ENCODE measurements at places on chromosomes 7 and 10.

DNA sequence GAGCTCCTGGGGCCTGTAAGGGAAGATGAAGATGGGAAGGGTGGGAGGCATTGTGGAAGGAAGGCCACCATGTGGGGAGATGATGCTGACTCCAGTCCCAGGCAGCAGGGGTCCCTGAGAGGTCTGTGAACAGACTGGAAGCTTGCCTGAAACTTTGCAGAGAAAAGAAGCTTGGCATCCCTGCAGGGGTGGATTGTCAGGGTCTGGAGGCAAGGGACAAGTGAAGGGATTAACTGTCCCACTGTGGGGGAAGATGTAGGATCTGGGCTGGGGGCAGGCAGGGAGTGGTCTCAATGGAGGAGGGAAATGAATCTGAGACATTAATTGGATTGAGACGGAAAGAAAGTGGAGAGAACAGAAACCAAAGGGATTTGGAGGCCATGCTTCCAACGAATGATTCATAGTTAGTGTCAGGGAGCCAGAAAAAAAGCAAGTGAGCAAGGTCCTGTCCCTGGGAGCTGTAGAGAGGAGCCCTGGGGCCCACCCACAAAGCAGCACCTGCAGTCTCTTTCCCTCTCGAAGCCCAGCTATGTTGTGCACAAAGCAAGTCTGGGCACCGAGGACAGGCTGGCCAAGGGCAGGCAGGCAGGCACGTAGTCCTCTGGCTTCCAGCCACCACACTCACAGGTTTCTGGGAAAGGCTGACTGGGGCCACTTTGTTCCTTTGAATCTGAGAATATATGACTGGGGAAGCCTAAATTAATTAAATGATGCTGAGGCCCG is 4.7 kb upstream of the SLC18A3 start:
- DNase-seq, result no peak

DNA sequence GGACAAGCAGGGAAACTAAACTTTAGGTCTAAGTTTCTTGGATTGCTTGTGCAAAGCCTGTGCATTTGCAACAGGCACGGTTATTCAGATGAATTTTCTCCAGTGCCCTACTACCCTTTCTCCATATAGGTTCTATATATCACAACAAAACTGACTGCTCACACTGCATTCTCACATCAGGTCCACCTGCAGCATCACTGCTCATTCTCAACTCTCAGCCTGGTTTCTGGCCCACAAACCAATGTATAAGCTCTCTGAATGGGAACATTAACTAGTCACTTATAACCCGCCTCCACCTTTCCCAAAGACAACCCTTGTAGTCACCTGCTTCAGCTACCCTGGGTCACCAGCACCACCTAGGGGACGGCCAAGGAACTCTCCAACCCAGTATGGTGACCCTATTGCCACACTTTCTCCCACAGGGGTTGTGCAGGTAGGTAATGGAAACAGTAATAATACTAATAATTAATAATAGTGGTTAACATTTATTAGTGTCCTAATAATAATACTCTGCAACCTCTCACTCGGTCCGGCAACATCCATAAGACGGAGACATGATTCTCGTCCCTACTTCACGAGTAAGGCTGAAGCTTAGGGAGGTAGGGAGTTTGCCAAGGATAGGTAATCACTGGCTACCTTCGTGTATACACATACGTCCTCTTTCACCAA is 97.3 kb downstream of the CLEC2L start:
- DNase-seq, result no peak

GRCh38 chr10:6973899-6974298 is 393.8 kb upstream of the PRKCQ start:
- DNase-seq, result no peak

GRCh38 chr10:62308101-62308500 is 39.5 kb upstream of the RTKN2 start:
- no peak for DNase-seq

DNA sequence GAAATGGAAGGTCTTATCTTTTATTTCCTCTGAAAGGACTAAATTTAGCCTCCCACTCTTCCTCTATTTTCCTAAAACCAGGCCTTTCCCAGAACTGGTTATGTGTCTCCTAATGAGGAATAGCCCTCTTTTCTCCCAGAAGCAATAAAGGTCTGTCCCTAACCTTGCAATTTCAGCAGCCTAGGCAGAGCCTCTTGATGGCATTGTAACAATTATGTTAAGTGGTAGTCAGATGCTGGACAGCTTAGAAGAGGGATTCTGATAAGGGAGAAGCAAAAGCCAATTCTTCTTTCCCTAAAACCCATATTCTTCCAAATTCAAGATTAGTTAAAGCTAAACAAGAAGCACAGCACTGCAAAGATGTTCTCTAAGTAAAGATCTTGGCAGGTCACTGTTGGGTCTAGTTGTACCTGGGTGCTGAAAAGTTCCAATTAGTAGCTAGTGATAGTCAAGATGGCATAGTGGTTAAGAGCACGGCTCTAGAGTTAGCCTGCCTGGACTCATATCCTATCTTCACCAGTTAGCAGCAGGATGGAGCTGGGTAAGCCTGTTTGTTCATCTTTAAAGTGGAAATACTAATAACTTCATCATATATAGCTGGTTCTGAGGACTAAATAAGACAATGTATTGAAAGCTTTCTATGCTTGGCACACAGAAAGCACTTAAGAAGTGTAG is 14.3 kb upstream of the KCNIP2 start:
- no peak for DNase-seq

DNA sequence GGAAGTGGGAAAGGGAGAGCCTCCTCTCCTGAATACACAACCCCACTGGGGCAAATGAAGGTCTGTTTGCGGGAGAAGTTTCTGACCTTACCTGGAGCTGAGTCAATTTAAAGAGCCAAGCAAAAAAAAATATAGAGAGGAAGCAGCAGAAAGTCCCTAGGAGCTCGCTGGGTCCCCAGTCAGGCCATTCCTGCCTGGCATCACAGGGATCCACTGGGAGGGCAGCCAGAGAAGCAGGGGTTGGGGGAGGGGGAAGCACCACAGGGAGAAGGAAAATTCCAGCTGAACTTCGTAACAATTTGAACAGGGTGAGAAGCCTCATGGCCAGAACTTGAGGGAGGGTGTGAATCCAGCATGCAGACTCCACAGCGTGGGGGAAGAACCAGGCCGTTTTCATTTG is 298.7 kb downstream of the LRRTM3 start:
- DNase-seq, result no peak

DNA sequence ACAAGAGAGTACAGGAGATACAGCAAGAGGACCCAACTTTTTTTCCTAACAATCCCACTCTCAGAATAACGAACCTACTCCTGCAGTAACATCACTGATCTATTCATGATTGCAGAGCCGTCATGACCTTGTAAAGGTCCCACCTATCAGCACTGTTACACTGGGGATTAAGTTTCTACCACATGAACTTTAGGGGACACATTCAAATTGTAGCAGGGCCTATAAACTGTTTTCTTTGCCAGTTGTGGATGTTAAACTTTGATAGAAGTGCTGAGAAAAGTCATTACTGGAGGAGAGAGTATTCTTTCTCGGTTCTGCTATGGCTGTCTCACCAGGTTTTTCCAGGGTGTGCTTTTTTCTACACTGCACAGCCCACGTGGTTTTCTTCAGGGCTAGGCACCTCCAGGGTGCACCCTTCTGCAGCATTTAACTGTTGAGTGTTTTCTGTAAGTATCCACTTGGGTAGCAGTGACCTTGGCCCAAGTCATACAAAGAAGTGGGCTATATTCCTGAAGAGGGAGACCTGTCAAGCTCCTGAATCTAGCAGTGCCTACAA is 131.6 kb upstream of the AHR start:
- no peak for DNase-seq

DNA sequence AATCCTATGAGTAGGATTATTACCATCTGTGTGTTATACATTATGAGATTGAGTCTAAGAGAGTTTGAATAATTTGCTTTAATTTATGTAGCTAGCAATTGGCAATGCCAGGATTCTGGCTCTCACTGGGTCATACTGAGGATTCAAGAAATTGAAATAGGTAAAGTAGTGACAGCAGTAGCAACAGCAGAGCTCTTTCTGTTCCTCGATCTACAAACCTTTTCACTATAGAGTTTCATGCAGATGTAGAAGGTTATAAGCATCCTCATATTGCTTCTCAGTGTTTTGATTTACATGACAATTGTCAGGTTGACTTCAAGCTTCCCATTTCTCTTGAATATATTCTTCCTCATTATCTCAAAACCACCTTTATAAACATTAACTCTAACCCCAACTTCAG is 294.1 kb upstream of the CSTF2T start:
- DNase-seq, result no peak

DNA sequence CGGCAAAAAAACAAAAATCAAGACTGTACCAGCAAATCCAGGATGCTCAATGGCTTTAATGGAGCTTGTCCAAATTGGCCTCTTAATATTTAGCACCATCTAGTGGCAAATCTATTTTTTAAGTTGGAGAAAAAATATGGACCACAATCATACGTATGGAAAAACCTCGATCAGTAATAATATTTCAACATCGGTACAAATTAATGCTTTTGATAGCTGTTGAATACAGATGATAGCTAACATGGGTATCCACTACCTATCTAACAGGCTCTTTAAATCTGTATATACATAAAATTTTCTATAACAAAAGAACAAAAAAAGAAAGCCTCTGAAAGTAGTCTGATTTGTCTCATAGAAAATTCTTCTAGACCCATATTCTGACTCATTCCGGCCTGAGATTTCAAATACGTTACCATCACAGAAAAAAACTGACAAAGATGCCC is 29.2 kb downstream of the COA1 start:
- DNase-seq, result no peak

GRCh38 chr7:41648501-41648900 is 54.4 kb downstream of the INHBA start:
- no peak for DNase-seq

GRCh38 chr10:101040061-101040460 is 9.0 kb downstream of the SFXN3 start:
- DNase-seq, result no peak

GRCh38 chr7:156590212-156590611 is 50.4 kb upstream of the RNF32 start:
- DNase-seq, result no peak

DNA sequence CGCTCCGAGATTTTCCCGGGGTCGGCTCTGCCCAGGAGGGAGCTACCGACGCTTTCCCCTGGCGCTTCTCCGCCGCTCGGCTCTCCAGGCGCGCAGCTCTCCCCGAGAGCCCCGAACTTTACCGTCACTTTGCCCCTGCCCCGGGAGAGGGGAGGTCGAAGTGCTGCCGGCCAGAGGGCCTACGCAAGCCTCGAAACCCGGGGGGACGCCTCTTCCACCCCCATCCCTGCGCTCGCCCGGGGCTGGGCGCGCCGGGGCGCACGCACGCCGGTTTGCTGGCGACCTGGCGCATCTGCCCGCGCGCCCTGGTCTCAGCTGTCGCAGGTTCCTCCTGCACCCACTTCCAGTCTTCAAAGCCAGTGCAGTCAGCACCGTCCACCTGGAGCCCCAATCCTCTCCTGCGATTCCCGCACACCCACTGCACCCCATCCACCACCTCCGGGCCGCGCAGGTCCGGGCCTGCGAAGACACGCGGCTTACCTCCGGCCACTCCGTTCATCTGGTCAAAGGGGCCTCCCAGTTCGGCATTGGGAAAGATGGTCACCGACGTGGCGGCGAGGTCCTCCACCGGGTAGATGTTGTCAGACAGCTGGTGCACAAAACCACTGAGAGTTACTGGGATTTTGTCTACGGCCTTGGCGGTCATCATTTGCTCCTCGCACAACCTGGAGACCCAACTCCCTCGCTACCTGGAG is 638 bp downstream of the EGR2 start:
- peak; percentile 24 for DNase-seq

GRCh38 chr7:155455132-155455693 is 2.7 kb upstream of the EN2 start:
- DNase-seq, result no peak

- DNase-seq, result no peak
Observed at GRCh38 chr10:97479939-97480338, 18.3 kb downstream of the MMS19 start.

- no peak for DNase-seq
Observed at GRCh38 chr7:51789489-51789888, 472.9 kb upstream of the COBL start.

GRCh38 chr7:18536486-18536885 is 40.9 kb downstream of the HDAC9 start:
- no peak for DNase-seq

GRCh38 chr7:2247141-2247995 is 5.3 kb downstream of the NUDT1 start:
- DNase-seq, result no peak

DNA sequence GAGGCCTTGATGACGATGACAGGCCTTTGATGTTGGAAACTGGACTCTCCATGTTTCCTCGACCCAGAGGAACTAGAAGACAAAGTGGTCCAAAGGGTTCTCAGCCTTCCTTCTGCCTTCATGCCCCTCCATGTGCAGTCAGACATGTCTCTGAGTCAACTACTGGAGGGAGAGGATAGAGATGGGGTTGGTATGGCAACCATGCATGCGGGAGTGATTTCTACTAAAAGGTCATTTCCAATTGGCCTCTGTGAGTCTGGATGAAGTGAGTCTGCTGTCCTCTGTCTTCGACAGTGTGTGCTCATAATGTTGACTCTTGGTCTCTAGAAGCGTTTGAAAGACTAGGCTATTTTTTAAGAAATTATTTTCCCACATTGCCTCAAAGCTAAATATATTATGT is 29.2 kb downstream of the STK17A start:
- no peak for DNase-seq

DNA sequence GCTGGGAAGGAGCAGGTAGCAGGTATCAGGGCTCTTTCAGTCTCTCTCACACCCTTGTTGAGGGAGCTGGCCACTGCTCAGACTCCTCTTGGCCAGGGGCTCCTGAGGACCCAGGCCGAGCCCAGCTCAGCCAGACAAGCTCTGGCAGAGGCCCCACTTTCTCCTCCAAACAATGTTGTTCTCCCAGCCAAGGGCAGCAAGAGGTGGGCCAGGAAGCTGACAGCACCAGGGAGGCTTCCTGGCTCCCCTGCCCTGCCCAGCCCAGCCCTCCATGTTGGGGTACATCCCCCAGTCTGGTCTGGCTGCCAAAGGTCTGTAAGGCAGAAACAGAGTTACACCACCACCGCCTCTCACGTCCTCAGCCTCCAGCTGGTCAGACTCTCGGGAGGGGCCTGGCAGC is 33.9 kb upstream of the COL13A1 start:
- DNase-seq, result no peak

DNA sequence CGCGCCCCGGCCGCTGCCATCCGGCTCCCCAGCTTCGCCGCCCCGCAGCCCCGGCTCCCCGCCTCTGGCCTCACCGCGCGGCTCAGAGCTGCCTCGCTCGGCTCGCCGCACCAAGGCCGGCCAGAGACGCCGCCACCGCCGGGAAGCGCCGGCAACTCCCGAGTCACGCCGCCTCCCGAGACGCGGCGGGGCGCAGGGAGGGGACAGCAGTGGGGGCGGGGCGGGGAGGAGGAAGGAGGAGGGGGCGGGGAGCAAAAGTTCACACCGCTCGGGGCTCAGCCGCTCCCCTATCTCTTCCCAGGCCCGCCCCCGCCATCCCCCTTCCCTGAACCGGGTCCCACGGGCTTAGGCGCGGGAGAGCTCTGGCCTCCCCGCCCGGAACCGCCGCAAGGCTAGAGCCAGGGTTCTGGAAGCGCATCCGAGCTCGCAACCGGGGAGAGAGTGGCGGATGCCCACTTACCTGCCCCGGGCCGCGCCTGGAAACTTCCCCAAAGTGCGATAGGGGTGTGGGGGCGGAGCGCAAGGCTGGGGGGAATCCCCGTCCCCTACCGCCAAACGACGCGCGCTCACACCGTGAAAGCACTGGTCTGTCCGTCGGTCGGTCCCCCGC is 1.0 kb downstream of the CHST15 start:
- no peak for DNase-seq

- no peak for DNase-seq
Observed at GRCh38 chr10:6601246-6601805, 21.2 kb upstream of the PRKCQ start.

Data from stimulated activated CD4-positive, alpha-beta T cell treated with anti-CD3 and anti-CD28 coated beads, TNF-alpha, amount 100 ng/mL, for 1 hour (primary cell).